Globus pallidus (tissue), 1 donor: ENCODE measurements at places on chromosomes 11 and 22.

DNA sequence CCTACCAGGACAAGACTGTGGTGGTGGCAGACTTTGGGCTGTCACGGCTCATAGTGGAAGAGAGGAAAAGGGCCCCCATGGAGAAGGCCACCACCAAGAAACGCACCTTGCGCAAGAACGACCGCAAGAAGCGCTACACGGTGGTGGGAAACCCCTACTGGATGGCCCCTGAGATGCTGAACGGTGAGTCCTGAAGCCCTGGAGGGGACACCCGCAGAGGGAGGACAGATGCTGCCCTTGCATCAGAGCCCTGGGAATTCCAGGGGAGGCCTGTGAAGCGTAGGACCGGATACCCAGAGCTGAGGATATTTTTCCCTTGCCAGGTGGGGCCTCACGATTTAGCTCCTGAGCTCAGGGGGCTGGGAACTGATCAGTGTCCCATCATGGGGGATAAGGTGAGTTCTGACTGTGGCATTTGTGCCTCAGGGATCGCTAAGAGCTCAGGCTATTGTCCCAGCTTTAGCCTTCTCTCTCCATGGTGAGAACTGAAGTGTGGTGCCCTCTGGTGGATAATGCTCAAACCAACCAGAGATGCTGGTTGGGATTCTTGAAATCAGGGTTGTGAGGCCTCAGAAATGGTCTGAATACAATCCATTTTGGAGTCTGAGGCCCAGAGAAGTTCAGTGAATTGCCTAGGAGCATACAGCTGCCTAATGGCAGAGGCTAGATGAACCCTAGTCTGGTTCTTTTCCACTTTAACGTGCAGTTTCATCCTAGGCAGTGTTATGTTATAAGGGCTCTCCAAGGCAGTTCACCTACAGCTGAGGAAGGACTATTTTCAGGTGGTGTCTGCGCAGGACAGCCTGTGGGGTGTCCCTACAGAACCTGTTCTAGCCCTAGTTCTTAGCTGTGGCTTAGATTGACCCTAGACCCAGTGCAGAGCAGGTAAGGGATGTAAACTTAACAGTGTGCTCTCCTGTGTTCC, 19.5 kb downstream of the PIK3IP1 start:
- DNase-seq = peak; percentile 61

GRCh38 chr22:19533857-19534256, 9.6 kb upstream of the CLDN5 start:
- no peak for DNase-seq

GRCh38 chr11:10818594-10818993, 9.9 kb upstream of the EIF4G2 start:
- DNase-seq = no peak

DNA sequence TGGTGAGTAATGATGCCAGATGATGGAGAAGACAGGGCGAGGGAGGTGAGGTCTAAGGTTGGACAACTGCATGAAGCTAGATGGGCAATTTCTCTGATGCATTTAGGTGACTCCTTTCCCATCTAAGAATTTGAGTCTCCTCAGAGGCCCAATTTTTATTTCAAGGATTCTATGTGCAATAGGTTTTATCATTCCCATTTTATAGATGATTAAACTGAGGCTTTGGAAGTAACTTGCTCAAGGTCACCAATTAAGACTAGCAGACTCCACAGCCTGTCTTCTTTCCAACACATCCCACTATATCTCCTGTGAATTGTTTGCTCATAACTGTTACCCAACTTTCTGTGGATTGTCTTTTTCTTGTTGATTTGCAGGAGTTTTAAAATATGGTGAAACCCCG, 28.5 kb downstream of the DSCAML1 start:
- no peak for DNase-seq

DNA sequence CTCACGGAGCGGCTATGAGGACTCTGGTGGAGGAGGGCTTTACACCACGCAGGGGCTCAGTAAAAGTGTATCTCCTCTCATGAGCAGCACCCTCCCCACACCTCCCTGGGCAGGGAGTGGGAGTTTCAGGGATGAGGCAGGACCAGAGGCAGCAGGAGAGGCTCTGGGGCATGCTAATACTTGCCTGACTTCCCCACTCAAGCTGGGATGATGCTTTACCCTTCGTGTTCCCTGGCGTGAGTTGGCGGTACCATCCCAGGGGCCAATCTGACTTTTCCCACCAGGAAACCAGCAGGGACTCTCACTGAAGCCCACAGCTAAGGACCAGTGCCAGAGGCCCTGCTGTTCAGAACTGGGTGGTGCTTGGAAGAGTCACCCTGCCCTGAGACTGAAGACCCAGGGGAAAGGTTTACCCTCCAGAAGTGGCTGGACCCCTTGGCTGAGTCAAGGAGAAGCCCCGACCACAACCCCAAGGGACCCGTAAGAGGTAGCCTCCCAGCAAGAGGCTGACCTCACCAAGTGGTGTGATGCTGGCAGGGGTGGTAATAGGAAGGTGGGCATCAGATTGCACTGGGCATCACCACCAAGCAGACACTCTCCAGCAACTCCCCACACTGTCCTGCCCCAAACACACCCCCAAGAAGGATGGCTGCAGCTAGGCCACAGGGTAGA, 65.6 kb downstream of the THAP12 start:
- DNase-seq = no peak

- DNase-seq = no peak
Observed at GRCh38 chr22:24090581-24090980, 79.5 kb downstream of the CABIN1 start.

GRCh38 chr11:61162092-61162941, 1.1 kb upstream of the VPS37C start:
- no peak for DNase-seq

DNA sequence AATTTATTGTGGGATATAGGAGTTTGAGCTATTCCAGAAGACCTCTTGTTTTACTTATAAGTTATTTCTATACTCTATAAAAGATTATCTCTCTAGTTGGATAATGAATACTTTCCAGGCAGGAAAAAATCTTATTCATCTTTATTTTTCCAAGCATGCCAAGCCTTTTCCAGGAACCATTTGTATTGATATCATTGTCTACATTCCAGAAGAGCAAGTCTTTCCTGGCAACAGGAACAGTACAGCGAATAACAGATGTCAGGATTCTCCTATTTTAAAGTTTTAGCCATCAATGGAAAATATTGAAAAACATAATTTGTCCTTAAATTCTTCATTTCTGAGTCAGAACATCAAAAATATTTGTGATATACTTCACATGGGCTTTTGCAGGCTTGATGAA, 5.2 kb upstream of the NXPE1 start:
- DNase-seq = no peak

DNA sequence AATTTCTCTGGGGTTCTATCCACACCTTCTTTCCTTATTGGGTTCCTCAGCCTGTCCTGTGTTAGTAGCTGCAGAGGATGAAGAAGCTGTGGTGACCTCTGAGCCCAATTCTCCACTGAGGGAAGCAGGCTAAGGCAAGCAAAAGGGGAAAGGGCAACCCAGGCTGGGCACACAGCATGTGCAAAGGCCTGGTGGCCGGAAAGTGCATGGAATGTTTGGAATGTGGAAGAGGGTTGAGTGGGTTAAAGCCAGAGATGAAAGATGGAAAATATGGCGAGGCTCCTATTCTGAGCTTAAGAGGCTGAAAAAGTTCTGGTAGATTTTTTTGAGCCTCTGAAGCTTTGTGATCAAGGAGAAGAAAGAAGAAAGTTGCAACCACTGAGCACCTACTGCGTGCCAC, 247.1 kb downstream of the MIAT start:
- DNase-seq = no peak

- DNase-seq = no peak
Observed at GRCh38 chr11:70481625-70482528, 83.5 kb downstream of the CTTN start.

DNA sequence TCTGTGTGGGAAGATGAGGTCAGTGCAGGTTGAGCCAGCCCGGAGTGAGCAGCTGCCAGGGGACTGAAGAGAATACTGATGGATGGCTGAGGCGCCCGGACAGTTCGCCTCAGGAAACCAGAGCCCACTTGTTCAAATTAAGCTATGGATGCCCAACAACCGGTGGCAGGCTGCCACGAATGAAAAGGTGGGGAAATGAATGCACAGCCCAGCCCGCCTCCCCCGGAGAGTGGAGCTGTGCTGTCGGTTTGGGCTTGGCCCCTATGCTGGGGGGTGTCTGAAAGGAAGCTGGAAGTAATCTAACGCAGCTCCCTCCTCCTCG, 21.9 kb downstream of the HSPA8 start:
- no peak for DNase-seq

DNA sequence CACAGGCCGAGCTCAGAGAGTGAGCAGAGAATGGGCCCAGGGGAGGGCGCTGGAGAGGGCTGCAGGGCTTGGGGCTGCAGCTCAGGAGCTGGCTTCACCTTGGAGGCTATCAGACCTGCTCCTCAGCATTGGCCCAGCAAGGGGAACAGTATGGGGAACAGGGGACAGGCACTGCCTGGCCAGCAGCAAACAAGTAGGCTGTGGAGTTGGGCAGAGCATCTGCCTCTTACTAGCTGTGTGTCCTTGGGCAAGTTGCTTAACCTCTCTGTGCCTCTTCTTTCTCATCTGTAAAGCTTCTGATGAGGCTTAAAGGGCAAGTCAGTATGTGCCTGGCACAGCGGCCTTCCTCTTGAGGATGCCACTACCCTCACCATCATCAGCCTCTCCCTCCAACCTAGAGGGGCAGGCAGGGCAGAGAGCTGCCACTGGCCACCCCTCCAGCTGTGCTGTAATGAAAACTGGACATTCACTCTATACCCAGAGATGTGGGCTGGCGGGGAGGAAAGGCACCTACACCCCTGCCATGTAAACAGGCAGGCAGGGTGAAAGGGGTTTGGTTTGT, 7.5 kb upstream of the CDKN1C start:
- DNase-seq = no peak

DNA sequence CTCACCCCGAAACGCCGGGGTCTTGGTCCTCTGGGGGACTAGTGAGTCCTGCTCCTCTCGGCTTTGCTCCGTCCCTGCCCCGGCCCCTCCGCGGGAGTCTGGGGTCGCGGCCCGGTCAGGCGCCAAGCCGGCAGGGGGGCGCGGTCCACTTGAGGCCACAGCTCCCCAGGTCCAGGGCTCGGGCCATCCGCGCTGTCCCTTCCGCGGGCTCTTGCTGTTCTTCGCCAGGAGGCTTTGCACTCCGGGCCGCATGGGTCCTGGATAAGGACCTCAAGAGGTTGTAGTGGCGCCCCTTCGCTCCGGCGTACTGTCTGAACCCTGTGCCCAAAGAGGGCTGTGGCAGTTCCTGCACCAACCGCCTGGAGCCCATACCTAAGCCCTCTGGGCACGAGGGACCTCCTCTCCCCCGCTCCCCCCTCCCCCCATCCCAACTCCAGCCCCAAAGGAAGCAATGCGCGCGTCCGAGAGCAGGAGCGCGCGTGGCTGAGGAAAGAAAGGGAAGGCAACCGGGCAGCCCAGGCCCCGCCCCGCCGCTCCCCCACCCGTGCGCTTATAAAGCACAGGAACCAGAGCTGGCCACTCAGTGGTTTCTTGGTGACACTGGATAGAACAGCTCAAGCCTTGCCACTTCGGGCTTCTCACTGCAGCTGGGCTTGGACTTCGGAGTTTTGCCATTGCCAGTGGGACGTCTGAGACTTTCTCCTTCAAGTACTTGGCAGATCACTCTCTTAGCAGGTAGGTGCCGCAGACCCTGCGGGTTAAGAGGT, at the start of gene ADM:
Gene ADM, plus strand, starts transcription at position 579 of the 767 bp plus-strand sequence. CDS start 628 bp downstream, outside the sequence.
- peak; percentile 76 for DNase-seq

- no peak for DNase-seq
Observed at GRCh38 chr22:49958366-49958921, 2.1 kb upstream of the PIM3 start.

DNA sequence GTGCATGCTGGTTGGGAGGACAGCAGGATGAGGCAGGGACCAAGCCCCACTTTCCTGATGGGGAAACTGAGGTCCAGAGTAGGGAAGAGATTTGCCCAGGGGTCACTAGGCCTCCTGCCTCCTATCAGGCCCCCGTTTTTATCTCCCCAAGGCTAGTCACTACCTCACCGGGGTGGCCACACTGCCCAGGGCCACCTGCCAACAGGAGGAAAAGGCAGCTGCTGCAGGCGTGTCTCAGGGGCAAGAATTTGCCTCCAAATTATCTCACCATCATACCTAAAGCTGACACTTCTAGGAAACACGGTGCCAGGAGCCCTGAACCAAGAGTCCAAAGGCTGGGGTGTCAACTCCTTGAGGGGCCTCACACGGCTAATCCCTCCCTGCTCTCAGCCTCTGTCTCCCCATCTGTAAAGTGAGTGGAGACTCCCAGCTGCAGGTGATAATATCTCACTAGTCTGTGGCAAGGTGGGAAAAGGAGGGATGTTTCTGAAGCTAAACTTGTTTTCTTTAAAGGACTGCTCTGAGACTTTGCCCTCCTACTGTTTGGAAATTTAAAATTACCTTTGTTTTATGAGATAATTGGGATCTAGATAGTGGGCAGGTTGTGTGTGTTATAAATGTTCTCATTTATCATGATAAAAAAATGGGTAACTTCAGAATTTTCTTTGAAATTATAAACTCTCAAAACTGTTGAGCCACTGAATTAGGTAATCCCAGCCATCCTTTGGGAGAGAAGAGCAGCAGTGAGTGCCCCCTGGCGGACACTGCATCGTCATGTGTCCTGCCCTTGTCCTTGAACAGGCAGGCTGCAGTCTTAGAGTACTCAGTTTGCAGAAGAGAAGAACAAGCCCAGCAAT, 60.0 kb downstream of the MYO7A start:
- DNase-seq = peak; percentile 76

- no peak for DNase-seq
Observed at GRCh38 chr22:21980547-21980946, 2.0 kb downstream of the TOP3B start.

GRCh38 chr11:57310630-57311086, 14.1 kb downstream of the TNKS1BP1 start:
- DNase-seq = no peak

DNA sequence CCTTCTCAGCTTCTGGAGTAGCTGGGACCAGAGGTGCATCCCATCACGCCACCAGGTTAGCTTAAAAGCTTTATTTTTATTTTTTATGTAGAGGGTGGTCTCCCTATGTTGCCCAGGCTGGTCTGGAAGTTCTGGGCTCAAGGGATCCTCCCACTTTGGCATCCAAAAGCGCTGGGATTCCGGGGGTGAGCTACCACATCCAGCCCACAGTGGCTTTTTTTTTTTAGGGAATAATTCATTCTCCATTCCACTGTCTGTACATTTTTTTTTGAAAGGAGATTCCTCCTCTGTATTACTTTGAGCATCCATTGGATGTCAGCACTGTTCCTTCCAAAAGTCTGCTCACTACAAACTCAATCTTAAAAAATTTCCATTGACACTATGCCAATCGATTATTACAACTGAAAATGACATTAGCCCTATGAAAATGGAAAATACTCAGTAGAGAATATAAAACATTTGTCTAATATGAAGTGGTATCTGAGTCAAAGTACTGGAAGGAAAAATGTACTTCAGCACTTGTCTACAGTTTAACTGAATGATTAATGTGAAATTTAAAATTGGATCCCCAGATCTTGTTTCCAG, 1.3 kb upstream of the LPXN start:
- DNase-seq = peak; percentile 57

GRCh38 chr11:38402063-38402462, 1804.0 kb upstream of the RAG2 start:
- DNase-seq = no peak
